ENCODE measurements at places on chromosomes 7 and 10. TPM values are rescaled to one million over a fixed set of nuclear protein-coding genes. Genes with fewer than 3 reads are reported as not detected.

The LSM5 gene
- 12.8 TPM for total RNA-seq

The SPDYE6 gene
- not detected for total RNA-seq

The ACTL6B gene
- not detected for total RNA-seq

The PGAM2 gene
- total RNA-seq = not detected

The STRIP2 gene
- 4.2 TPM for total RNA-seq
